Foreskin keratinocyte (primary cell): ENCODE measurements at places on chromosomes 1 and 21. TPM values are rescaled to one million over a fixed set of nuclear protein-coding genes. Genes with fewer than 3 reads are reported as not detected.

Gene TMEM51
- 15.4 and 18.1 TPM in 2 replicates for total RNA-seq

Gene TLCD4
- total RNA-seq, result 0.10 and 0.11 TPM in 2 replicates

Gene AGO4
- 9.3 and 9.9 TPM in 2 replicates for total RNA-seq

Gene TTC34
- 0.07 TPM in 2 replicates for total RNA-seq

Gene SLC25A34
- total RNA-seq, result 0.35 and 0.44 TPM in 2 replicates

Gene FAM177B
- total RNA-seq, result not detected in 2 replicates

Gene AMY2A
- total RNA-seq, result not detected in 2 replicates

Gene HUNK
- total RNA-seq, result 0.17 and 0.42 TPM in 2 replicates

Gene MGST3
- total RNA-seq, result 129 and 158 TPM in 2 replicates

Gene PFKL
- 93.8 and 104 TPM in 2 replicates for total RNA-seq

Gene PTGER3
- total RNA-seq, result not detected in 2 replicates

Gene SEC16B
- total RNA-seq, result 0.35 and 1.1 TPM in 2 replicates
